ENCODE measurements at places on chromosomes 1 and 21.

DNA sequence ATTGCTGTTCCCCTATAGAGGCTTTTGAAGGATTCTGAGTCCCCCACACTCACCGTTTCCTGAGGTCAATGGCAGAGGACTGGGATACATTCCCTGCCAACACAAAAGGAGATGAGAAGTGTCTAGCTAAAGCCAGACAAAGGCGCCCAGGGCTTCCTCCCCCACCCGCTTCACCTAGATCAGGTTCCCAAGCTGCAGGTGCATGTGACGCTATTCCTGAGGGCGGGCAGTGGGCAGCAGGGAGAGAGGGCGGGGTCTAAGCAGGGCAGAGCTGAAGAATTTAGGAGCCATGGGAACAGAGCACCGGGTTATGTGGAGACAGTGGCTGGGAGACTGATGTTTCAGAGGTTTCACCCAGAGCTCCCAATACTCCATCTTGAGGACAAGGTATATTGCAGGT is 6.0 kb upstream of the ARHGEF2 start:
- no peak for DNase-seq

- DNase-seq = no peak
Measured at GRCh38 chr1:243286409-243287122, 30.7 kb downstream of the SDCCAG8 start.

DNA sequence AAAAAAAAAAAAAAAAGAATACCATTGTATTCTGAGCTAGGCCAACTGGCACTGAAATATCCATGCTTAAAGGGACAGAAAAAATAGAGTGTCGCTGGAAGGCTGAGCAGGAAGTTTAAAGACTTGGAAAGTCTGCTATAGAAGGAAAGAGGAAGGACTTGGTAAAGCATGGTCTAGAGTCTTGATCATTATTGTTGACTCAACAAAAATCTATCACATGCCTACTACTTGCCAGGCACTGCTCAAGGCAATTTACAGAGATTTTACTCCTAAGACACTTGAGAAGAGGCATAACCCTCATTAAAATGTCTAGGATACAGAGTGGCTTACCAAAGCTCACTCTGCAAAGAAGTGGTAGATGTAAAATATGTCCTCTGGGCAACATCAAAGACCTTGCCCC is 324.0 kb upstream of the DAB1 start:
- DNase-seq = no peak

- no peak for DNase-seq
Measured at GRCh38 chr1:1441002-1441888, 5.8 kb downstream of the VWA1 start.

DNA sequence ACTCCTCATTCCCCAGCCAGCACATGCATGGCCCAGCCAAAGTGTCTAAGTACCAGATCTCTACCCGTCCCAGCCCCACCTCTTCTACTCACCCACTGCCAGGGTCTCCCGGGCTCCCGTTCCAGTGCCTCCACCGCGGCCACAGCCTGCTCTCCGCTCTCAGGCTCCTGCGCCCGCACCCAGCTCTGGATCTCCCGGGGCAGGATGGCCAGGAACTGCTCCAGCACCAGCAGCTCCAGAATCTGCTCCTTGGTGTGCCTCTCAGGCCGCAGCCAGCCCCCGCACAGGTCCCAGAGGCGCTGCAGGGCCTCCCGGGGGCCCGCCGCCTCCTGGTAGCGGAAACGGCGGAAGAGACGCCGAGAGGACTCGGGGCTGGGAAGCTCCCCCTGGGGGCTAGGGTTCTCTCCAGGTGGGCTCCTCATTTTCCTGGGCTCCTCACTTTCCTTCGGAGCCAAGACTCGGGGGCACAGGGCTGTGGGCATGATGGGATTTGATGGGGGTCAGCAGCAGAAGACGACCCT is 2.5 kb downstream of the ZNF496 start:
- DNase-seq = no peak

Measured in H54 (cell line).